Fibroblast of skin of scalp (primary cell): ENCODE measurements at places on chromosomes 13 and 19.

GRCh38 chr19:18940769-18941627 lies at the start of gene HOMER3:
Gene HOMER3, minus strand, starts transcription at chr19:18941217. Its CDS starts 2,235 bp downstream, at chr19:18938982.
- peak; percentile 71 for DNase-seq

DNA sequence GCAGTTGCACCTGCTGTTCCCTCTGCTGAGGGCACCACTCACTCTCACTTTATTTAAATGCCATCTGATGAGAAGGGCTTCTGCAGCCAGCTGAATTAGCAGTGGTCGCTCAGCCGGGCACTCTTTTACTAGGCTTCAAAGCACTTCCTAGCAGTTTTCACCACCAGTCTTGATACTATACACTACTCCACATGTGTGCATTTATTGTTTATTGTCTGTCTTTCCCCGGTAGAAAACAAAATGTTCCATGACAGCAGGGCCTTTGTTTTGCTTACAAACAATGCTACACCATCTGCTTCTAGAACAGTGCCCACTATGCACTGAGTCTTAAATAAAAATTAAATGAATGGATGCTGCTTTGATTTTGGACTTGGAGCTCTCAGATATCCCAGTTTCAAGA lies 404.9 kb downstream of the FGF14 start:
- DNase-seq: no peak

- no peak for DNase-seq
Observed at GRCh38 chr13:111215081-111216047, 100.3 kb downstream of the ARHGEF7 start.

DNA sequence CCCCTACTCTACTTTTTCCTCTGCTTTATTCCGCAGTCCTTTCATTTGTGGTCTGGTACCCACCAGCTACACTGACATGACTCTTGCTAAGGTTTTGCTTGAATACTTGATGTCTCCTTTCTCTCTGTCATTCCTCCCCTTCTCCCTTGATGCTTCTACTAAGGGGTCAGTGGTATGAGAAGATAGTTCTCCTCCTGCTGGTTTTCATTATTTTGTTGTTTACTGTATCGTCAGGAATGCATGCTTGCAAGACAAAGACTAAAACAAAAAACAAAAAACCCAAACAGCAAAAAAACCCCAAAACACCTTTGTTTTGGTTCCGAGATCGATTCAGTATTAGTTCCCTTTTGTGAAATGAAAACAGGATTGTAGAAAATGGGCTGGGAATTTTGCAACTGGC lies 59.5 kb downstream of the PCCA start:
- DNase-seq: no peak

GRCh38 chr19:31334101-31334848 lies 15.0 kb downstream of the TSHZ3 start:
- peak; percentile 56 for DNase-seq

DNA sequence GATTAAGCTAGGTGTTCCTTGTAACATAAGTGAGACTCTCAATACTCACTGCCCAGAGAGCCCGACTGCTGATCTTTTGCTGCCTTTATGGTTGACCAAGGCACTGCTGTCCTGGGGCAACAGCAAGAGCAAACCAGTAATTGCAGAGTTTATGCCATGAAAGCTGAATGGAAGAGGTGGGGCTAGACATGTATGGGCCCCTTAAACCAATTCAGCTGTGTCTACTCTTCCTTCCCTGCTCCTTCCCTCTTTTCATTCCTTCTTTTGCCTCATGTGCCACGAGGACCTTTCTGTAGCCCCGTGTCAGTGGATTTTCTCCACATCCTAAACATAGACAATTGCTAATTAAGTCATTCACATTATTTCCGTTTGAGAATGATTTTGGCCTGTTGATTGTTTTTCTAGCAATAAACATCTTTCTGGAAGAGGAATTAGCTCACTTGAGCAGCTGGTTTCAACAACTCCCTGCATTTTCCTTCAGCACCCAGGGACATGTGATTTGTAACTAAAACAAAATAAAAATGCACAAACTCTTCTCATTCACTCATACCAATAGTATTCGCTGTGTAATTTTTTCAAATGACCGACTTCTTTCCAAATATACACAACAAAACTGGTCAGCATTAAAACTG lies 40.5 kb downstream of the RAP2A start:
- no peak for DNase-seq

DNA sequence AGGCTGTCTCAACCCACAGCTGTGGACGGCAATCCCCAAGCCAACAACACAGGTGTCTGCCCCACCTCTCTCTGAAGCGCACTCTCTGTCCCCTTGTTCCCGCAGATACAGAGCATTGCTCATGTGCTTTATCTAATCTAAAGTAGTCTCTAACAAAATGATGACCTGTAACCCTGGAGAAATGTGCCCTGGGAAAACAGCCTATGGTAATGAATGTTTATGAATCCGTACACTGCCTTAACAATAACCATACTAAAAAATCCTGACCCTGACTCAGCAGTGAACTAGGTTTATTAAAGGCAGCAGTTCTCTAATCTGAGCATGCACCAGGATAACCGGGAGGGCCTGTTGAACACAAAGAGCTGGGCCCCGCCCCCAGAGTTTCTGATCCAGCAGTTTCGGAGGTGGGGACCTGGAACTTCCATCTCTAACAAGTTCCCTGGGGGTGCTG lies 50.7 kb upstream of the SLC15A1 start:
- no peak for DNase-seq

DNA sequence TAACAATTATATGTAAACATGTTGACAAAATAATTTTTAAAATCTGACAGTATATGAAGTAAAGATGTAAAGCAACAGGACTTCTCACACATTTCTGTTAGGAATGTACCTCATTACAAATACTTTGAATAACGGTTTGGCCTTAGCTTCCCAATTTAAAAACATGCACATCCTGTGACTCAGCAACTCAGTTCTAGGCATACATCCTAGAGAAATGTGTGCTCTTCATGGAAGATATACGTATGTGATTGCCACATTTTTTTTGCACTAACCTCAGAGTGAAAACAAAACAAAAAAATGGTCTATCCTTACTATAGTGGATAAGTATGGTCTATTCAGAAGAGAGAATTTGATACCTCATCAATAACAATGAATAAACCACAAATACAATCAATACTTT lies 314.6 kb downstream of the LIG4 start:
- peak; percentile 27 for DNase-seq

DNA sequence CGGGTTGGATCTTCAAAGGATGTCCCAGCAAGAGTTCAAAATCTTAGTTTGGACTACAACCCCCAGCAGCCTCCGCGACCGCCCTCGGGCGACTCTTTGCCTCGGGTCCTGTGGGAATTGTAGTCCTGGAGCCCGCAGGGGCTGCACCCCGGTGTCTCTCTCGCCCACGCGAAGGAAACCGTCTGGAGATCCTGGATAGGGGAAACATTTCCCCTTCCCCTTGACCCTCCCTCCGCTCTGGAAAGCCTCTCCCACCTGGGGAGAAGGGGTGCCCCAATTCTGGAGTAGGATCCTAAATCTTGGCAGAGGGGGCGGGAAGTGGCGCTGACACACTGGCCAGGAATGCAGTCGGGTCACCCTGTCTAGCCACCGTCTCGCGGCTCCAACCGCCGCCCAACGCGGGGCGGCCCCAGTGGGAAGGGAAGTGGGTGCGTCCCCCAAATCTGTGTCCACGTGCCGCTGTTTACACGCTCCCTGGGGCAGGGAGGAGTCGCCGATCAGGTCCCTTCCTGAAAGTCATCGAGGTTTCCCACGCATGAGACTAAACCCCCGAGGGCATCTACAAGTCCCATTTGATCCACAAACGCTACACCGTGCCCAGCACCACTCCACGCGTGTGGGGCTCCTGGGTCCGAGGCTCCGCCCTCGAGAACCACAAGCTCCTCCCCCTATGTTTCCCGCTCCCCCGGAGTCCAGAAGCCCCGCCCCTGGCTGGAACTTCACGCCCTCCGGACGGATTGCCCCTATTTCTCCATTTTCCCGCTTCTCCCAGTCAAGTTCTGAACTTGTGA lies 761 bp upstream of the PPP1R13L start:
- DNase-seq: peak; percentile 95

- DNase-seq: no peak
Observed at GRCh38 chr13:79987323-79987722, 353.6 kb downstream of the SPRY2 start.

GRCh38 chr19:47253970-47254369 lies 2.4 kb upstream of the CCDC9 start:
- no peak for DNase-seq

- DNase-seq: no peak
Observed at GRCh38 chr13:99135591-99135990, 65.1 kb upstream of the UBAC2 start.

DNA sequence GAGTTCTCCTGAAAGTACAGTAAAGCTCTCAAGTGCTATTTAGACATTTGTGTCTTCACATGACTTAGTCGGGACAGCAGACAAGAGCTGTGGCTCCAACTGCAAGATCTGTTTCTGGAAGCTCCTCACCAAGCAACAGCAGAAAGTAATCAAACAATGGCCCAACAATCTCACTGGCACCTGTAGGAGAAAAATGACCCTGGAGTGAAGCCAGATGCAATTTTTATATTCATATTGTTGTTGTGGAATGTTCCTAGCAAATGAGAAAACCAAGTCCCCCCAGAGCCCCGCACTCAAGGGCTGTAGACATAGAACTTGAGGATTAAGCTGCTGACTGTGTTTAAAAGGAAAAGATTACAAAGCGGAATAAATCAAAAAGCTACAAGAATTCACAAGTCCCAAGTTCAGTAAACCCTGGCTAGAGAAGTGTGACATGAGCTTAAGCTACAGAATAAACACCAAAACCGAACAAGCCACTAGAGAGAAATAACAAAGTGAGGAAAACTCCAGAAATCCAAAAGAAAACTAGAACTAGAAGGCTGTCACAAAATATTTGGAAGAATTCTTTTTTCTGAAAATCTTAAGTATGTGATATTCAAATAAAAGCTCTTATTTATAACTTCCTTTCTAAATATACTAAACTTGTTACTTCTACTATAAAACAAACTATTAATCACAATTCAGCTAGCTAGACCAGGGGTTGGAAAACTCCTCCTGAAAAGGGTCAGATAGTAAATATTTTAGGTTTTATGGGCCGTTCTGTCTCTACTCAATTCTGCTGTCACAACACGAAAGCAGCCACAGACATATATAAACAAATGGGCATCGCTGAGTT lies 454.5 kb downstream of the SUCLA2 start:
- DNase-seq: no peak

DNA sequence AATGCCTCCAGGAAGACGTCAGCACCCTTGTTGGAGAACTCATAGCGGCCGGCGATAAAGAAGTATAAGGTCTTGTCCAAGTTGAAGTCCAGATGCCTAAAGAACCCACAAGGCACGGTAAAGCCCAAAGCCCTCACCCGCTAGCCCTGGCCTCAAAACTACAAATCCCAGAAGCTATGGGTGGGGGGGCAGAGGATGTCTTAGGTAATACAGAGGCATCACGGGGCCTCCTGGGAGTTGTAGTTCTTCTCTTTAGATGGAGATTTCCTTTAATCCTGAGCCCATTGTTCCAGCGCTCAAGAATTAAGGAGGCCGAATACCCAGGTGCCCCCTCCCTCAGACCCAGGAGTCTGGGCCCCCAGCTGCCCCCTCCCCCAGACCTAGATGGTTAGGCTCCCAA lies 10.8 kb downstream of the GYS1 start:
- no peak for DNase-seq

GRCh38 chr13:76837801-76838200 lies 48.4 kb downstream of the KCTD12 start:
- DNase-seq: no peak

- DNase-seq: peak; percentile 94
Observed at GRCh38 chr19:40614622-40615411, 13.6 kb downstream of the LTBP4 start.

DNA sequence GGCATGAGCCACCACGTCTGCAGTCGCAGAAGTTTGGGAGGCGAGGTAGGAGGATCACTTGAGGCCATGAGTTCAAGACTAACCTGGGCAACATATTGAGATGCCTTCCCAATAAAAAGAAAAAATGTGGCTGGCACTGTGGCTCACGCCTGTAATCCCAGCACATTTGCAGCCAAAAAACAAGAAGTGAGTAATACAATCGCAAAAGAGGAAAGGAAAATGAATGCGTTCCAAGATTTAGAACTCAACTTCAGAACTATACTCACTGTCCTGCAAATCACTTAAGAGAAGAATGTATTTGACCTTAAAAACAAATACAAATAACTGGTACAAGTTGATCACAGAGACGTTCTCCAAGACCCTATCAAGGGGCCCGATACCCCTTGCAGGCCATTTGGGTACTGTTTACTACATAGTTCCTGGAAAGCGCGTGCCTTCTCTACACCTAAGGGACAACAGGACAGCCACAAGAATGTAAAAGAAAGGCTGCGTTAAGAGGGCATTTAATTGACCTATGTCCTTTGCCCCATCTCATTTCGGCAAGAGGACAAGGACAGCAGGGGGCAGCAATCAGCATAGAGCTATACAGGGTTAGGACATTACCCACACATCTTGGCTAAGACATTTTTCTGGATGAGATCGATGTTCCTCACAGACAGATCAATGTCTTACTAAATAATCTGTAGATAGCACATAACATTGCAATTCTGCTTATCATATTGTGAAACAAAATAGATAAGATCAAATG lies 41.3 kb downstream of the FLT3 start:
- DNase-seq: peak; percentile 23

- no peak for DNase-seq
Observed at GRCh38 chr13:81986308-81986707, 1645.4 kb upstream of the SPRY2 start.

- no peak for DNase-seq
Observed at GRCh38 chr13:59962343-59962742, 201.4 kb downstream of the DIAPH3 start.

DNA sequence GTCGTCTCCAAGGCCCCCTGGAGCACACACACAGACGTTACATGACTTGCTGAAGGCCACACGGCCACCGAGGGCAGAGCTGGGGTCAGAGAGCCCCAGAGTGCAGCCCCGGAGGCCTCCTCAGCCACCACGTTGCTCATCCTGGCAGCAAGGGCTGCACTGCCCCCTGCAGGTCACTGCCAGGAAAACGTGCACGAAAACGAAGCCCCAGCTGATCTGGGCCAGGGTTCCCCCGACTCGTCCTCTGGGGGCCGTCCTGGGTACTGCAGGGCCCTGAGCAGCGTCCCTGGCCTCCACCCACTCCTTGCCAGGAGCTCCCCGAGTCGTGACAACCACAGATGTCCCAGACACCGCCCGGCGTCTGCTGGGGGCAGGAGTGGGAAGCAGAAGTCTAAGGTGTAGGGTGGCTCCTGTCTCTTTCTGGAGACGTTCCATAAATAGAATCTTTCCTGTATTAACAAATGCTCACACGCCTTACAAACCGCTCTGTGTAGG lies 3.4 kb downstream of the TPGS1 start:
- peak; percentile 87 for DNase-seq

DNA sequence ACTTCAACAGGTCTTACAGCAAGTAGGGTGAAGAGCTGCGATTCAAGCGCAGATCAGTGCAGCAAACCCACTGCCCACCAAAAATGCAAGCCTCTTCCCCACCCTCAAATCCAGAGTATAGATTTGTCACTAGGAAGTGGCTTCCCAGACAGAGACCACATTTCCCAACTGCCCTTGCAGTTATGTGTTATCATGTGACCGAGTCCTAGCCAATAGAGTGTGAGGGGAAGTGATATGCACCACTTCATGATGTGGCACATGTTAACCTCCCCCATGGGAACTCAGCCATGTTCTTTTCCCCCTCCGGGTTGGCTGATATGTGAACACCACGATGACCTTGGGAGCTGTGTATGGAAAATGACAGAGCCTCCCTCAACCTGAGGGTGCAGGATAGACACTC lies 50.8 kb downstream of the MBD3L2B start:
- DNase-seq: no peak
